ENCODE measurements at places on chromosomes 2 and 18. TPM values are rescaled to one million over a fixed set of nuclear protein-coding genes. Genes with fewer than 3 reads are reported as not detected.

DNA sequence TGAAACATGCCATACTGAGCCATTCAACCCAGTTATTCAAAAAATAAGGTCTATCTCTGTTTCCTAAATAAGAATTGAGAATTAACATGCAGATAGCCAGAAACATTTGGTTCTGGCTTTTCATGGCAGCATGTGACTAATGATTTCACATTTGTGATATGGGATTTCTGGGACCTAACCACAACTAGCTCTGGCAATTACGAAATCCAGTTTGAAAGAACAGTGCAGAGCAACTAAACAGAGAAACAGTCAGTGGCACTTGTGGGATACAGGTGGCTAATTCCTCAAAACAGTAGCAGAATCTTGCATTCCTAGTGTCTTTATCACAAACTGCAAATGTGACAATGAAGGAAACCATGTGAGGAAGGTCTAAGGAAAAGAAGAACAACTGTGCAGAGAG lies 637.8 kb upstream of the CHAC2 start:
- H3K27ac ChIP-seq = no peak overlapping the region
- H3K27me3 ChIP-seq = no peaks in the 10 kb centered on the region
- no peaks in the 10 kb centered on the region for H3K36me3 ChIP-seq

The ABCG5 gene
- not detected for total RNA-seq

The CAPN13 gene
- 0.30 TPM for total RNA-seq

The FSHR gene
- 2.4 TPM for total RNA-seq
